ENCODE measurements at places on chromosomes 6 and 20.
A peak's percentile ranks its signal among the peaks of the same experiment; 100 is the strongest.

DNA sequence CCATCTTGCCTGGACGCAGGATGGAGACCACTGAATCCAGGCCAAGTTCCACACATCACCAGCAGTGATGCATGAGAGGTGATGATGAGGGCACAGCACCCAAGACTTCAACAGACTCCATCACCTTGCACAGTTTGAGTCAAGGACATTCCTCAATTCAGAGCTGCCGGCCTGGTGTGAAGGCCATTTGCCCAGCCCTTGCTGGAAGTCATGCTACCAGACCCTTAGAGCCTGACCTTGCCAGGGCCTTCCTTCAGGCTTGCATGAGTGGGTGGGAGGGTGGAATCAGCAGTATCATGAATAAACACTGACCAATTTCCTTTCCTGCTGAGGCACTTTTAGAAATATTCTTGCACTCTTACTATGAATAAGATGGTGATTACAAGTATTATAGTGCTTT lies 130.2 kb upstream of the SSTR4 start:
- no peak overlapping the region for H3K4me3 ChIP-seq
- no peak overlapping the region for H3K27ac ChIP-seq
- DNase-seq, result no peak
- no peaks in the 10 kb centered on the region for H3K4me1 ChIP-seq

DNA sequence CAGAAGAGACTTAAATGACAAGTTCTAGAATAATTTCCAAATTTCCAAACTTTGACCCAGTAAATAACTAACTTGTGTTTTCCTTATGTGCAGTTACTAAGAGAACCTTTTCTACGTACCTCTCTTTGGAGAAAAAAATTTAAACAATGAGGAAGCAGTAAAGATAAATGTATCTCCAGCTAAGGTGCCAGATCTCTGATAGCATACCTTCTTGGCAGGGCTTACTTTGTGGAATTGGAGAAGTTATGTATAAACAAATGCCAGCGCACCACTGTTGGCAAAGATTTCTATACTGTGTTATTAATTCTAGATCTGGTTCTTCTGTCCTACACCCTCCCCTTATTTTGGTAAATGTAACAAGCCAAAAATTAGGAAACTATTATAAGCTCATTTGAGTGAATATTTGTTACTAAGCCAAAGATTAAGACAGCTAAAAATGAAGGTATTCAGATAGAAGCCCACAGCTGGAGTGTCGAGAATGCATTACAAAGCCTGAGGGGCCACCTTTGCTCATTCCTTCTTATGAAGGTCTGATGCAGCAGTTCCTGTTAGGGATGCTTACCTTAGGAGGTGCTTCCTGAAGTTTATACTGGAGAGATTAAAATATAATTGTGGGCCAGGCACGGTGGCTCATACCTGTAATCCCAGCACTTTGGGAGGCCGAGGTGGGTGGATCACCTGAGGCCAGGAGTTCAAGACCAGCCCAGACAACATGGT lies 373.1 kb upstream of the SOX4 start:
- DNase-seq, result no peak
- H3K4me3 ChIP-seq, result no peak overlapping the region
- H3K27me3 ChIP-seq, result no peaks in the 10 kb centered on the region
- H3K4me1 ChIP-seq, result no peaks in the 10 kb centered on the region
- H3K36me3 ChIP-seq, result peaks cover 19% of the 10 kb centered on the region
- H3K27ac ChIP-seq, result no peak overlapping the region

DNA sequence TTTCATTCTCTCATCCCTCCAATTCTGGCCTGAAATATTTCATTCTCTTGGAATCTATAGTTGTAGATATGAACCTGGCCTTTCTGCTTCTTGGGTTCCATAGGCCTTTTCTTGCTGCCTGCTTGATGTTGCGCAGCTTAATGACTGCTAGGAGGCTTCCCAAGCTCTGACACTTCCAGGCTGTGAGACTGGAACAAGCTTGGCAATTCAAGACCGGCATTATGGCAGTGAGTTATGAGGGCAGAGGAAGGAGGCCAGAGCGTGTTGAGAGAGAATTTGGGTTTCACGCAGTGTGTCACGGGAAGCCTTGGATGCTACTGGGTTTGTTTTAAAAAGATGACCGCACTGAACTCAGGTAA lies 948 bp upstream of the DNAJC5 start:
- peaks cover 14% of the 10 kb centered on the region for H3K36me3 ChIP-seq
- peak overlapping the region; percentile 59 for H3K4me3 ChIP-seq
- no peak for DNase-seq
- no peak overlapping the region for H3K27ac ChIP-seq
- no peaks in the 10 kb centered on the region for H3K27me3 ChIP-seq

DNA sequence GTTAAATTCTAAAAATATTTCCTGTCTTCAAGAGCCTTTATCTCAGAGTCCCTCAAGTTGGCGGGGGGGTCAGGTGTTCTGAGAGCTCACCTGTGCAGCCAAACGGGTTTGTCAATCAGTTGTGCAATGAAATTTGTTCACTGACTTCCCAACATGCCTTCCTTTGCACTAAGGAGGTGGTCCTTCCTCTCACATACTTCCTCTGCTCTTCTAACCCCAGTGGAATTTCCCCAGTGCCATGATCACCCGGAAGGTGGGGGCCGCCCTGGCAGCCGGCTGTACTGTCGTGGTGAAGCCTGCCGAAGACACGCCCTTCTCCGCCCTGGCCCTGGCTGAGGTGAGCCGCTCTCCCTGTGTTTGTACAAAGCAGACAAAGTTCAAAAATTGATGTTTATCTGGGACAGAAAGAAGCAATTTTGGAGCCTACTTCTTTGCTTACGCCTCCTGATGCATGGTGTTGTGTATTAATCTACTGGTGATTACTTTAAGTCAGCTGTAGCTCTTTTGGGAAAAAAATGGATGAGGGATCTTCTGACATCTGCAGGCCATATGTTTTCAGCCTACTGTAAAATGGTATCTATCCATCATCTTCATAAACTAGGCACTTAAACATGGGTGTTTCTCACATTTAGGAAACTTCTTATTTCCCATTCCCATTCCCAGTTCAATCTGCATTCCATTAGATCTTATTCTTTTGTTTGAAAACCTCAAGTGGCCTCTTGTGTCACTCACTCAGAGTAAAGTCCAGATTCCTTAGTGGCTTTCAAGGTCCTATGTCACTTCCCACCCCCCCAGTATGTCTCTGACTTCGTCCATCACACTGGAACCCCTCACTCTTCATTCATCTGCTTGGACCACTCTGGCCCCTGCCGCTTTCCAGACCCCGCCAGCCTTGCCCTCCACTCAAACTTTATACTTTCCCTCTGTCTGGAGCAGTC lies 10.1 kb downstream of the ALDH5A1 start:
- no peak overlapping the region for H3K4me3 ChIP-seq
- no peak overlapping the region for H3K27ac ChIP-seq
- peak; percentile 23 for DNase-seq
- peaks cover 13% of the 10 kb centered on the region for H3K36me3 ChIP-seq

- no peaks in the 10 kb centered on the region for H3K36me3 ChIP-seq
These were observed 25.3 kb downstream of the BMP2 start for GRCh38 chr20:6792789-6793188.

GRCh38 chr6:46895930-46896329 lies 25.8 kb downstream of the ADGRF5 start:
- H3K27ac ChIP-seq, result no peak overlapping the region
- H3K36me3 ChIP-seq, result no peaks in the 10 kb centered on the region
- H3K4me3 ChIP-seq, result no peak overlapping the region
- no peaks in the 10 kb centered on the region for H3K4me1 ChIP-seq
- DNase-seq, result no peak
- H3K27me3 ChIP-seq, result no peaks in the 10 kb centered on the region

- no peaks in the 10 kb centered on the region for H3K27me3 ChIP-seq
- no peak overlapping the region for H3K4me3 ChIP-seq
- H3K36me3 ChIP-seq, result no peaks in the 10 kb centered on the region
- H3K27ac ChIP-seq, result no peak overlapping the region
- H3K4me1 ChIP-seq, result no peaks in the 10 kb centered on the region
- DNase-seq, result no peak
These were observed 358.3 kb downstream of the PAX1 start for GRCh38 chr20:22063753-22064152.
